ENCODE measurements at places on chromosomes 7 and 10.

DNA sequence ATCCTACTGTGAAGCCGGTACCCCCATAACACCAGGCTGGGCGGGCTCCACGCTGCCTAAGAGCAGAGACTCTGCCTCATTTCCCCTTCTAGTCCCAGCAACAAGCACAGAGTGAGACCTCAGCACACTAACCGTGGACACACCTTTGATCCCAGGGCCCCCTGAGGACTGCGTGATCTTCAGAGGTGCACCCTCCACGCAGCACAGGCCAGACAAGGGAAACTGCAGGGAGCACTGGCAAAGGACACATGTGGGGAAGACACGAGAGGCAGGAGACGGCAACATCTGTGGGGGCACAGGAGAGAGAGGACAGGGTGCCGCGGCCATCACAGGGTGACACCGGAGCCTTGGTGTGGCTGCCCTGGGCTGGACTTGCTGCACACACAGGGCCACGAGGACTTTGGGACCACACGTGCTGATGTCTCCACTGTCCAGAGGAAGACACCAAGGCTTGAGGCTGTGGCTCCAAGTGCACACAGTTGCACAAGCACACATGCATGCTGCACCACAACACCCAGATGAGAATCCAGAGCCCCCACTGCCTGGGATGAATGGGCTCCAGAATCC is 128.8 kb downstream of the PTPRN2 start:
- DNase-seq = no peak
- H3K4me3 ChIP-seq = no peak overlapping the region
- no peaks in the 10 kb centered on the region for H3K27me3 ChIP-seq
- no peaks in the 10 kb centered on the region for H3K36me3 ChIP-seq

- H3K27me3 ChIP-seq = no peaks in the 10 kb centered on the region
- H3K36me3 ChIP-seq = no peaks in the 10 kb centered on the region
- H3K27ac ChIP-seq = no peak overlapping the region
- DNase-seq = no peak
Measured at GRCh38 chr7:106812027-106812643, 52.9 kb upstream of the PIK3CG start.

GRCh38 chr7:44796034-44796503 is 412 bp upstream of the PPIA start:
- H3K36me3 ChIP-seq = peaks cover 18% of the 10 kb centered on the region
- no peaks in the 10 kb centered on the region for H3K27me3 ChIP-seq
- no peak for DNase-seq

DNA sequence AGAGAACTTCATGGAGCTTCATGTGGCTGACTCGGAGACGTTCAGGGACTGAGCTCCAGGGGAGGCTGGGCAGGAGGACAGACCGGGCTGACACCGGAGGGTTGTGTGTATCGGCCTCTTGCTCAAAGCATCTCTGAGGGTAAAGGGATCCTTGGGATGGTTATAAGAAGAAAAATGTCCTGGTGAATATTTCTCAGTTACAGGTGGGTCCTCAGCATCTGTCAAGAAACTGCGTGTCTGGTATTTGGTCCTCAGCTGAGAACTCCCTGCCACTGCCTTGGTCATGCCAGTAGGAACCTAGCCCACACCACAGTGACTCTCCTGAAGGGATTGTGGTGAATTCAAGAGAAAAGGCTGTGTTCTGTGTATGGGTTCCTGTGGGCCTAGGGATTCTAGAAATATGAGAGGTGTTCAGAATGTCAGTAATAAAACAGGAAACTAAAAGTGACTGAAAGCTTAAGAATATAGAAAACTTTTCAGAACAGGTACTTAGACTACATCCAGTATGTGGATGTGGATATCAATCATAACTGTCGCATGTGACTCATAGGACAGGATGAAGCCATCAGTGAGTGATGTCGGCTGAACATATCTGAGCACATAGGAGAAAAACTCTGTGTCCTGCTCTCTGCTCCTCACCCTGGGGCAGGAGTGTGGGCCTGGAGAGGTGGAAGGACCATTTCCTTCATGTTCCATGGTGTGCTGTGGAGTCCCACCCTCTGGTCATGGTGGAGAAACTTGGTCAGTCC is 28.4 kb downstream of the MBL2 start:
- no peak overlapping the region for H3K4me3 ChIP-seq
- no peak overlapping the region for H3K27ac ChIP-seq
- H3K36me3 ChIP-seq = no peaks in the 10 kb centered on the region
- H3K27me3 ChIP-seq = no peaks in the 10 kb centered on the region

GRCh38 chr10:21347785-21348170 is 177.7 kb downstream of the SKIDA1 start:
- no peaks in the 10 kb centered on the region for H3K27me3 ChIP-seq
- peaks cover 15% of the 10 kb centered on the region for H3K4me1 ChIP-seq
- H3K27ac ChIP-seq = no peak overlapping the region
- H3K36me3 ChIP-seq = no peaks in the 10 kb centered on the region
- DNase-seq = peak; percentile 76
- no peak overlapping the region for H3K4me3 ChIP-seq

- H3K4me1 ChIP-seq = peaks cover 2% of the 10 kb centered on the region
- no peaks in the 10 kb centered on the region for H3K36me3 ChIP-seq
- no peak overlapping the region for H3K4me3 ChIP-seq
Measured at GRCh38 chr10:51667678-51668335, 31.6 kb downstream of the CSTF2T start.
